Subcutaneous adipose tissue (tissue), 4 donors: ENCODE measurements at places on chromosomes 5 and 9. TPM values are rescaled to one million over a fixed set of nuclear protein-coding genes. Genes with fewer than 3 reads are reported as not detected.

NIM1K gene
- 0.44 TPM for total RNA-seq

PKN3 gene
- 7.0 TPM for total RNA-seq

FLT4 gene
- 10.9 TPM for total RNA-seq

CBY3 gene
- not detected for total RNA-seq

BHMT gene
- total RNA-seq = 0.44 TPM

CAVIN4 gene
- total RNA-seq = 0.17 TPM

CACFD1 gene
- 2.5 TPM for total RNA-seq

SLU7 gene
- total RNA-seq = 63.9 TPM
